ENCODE measurements at places on chromosomes 6 and 20.
A peak's percentile ranks its signal among the peaks of the same experiment; 100 is the strongest.

GRCh38 chr6:90251295-90251992, 45.2 kb downstream of the BACH2 start:
- no peak for DNase-seq

GRCh38 chr6:30326526-30327231, at the start of gene TRIM39:
TRIM39 (plus strand) TSS chr6:30326927; CDS start chr6:30329318, 2,391 bp downstream.
- peak; percentile 88 for DNase-seq

DNA sequence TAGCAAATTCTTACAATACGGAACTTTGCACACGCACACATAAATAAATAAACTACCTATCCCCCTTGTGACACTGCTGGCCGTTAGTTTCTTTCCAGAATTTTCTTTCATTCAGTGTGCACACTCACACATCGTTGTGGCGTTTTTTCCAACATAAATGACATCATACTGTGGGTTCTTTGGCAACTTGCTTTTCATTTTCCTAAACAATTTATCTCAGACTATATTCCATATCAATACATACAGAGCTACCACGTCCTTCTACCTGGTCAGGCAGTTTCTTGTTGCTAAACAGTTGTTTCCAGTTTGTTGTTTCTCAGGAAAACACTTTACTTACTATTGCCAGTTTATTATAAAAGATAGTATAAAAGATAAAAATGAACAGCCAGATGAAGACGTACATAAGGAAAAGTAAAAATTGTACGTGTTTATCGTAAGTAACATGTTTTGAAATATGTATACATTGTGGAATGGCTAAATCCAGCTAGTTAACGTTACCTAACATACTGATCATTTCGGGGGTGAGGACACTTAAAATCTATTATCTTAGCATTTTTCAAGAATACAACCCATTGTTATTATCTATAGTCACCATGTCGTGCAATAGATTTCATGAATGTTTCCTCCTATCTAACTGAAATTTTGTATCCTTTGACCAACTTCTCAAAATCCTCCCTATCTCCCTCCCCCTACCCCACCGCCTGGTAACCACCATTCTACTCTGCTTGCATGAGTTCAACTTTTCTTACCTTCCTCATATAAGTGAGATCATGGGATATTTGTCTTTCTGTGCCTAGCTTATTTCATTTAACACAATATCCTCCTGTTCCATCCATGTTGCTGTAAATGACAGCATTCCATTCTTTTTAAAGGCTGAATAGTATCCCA, 1.2 kb upstream of the TP53RK start:
- DNase-seq: no peak

DNA sequence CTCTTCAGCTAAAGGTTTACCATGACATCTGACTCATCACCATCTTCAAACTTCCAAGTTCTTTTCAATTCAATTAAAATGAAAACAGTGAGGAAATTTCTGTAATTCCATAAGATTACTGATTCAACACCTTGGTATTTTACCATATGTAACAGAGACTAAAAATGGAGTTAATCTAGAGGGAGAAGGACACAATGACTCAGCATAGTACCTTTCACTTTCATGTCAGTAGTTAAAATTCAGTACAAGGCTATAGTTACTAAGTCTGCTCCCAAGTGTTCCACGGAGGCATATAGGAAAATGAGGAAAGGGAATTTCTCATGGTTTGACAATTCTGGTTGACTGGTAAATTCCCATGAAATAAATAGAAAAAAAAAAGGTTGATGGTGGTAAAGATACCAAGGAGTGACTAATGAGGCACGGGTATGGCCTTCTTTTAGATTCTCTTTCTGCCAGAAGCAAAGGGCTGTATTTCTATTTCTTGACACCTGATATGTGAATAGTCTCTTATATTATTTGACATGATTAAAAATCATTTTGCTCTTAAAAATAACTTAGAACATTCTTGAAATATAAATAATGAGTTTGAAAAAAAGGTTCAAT, 526.7 kb upstream of the ADGRB3 start:
- DNase-seq: no peak

DNA sequence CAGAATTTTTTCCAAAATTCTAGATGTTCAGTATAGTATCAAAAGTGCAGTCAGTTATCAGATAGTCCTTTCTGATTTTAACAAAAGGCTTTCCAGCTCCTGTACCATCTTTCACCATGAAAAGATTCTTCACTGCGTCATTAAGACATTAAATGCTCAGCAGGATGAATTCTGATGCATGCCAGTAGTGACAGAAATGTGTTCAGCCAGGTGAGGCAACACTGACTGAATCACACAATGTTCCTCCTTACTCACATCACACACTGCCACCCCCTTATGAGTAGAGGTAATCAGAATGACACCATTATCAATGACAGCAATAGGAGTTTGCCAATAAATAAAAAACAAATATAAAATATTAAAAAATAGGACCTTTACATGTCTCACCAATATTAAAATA, 426.6 kb upstream of the PLCB4 start:
- DNase-seq: no peak

DNA sequence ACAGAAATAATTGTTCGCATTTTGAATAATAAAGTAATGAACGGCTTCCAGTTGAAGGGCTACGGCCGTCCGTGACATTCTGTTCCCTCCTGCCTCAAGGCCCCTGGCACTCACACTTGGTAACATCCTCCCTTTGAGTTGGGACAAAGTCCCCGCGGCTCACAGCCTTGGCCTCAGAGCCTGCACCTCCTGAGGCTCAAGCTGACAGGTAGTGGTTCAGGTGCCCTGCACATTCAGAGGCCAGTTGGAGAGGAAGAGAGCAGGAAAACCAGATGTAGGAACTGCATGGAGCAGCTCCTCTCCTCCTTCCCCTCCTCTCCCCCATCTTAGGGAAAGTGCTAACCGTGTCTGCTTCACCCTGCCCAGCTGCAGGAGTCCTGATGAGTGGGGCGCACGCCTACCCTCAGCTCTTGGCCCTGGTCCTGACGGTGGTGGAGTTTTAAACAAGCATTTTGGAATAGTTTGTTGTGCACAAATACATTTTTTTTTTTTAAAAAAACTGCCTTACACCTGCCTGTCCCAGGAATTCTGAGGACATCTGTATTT, 393.1 kb downstream of the SMOC2 start:
- DNase-seq: no peak

GRCh38 chr6:136749359-136749997, 42.8 kb downstream of the MAP3K5 start:
- no peak for DNase-seq

DNA sequence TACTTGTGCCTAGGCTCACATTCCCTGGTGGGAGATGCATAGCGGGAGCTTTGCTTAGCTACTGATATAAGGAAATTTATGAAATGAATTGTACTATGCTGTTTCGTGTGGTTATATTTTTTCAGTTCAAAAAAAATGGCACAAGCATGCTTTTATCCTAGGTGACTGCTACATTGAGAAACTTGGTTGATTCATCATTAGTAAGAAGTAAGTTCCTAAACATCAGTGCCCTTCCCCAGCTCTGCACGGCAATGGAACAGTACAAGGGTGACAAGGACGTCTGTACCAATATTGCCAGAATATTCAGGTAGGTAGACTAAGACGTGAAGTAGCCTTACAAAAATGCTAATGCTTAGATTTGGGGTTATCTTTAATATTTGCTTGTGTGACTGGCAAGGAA, 79.7 kb downstream of the ARMC2 start:
- DNase-seq: no peak

- DNase-seq: no peak
Observed at GRCh38 chr20:61886721-61887595, 178.7 kb downstream of the TAF4 start.

DNA sequence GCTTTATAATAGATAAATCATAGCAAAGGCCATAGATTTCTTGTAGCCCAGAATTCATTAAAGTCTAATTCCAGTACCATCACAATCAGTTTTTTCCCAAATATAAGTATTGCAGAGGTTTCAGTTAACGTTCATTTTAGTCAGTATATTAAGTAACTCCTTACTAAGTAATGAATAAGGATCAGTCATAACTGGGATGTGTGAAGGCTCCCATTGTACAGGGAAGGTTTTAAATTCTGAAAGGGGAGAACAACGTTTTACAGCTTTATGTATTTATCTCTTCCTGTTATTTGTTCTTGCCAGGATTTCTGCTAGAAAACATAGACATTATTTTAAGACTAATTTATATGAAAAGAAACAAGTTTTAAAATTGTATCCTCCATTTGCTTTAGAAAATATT, 215.5 kb upstream of the LAMP5 start:
- no peak for DNase-seq

DNA sequence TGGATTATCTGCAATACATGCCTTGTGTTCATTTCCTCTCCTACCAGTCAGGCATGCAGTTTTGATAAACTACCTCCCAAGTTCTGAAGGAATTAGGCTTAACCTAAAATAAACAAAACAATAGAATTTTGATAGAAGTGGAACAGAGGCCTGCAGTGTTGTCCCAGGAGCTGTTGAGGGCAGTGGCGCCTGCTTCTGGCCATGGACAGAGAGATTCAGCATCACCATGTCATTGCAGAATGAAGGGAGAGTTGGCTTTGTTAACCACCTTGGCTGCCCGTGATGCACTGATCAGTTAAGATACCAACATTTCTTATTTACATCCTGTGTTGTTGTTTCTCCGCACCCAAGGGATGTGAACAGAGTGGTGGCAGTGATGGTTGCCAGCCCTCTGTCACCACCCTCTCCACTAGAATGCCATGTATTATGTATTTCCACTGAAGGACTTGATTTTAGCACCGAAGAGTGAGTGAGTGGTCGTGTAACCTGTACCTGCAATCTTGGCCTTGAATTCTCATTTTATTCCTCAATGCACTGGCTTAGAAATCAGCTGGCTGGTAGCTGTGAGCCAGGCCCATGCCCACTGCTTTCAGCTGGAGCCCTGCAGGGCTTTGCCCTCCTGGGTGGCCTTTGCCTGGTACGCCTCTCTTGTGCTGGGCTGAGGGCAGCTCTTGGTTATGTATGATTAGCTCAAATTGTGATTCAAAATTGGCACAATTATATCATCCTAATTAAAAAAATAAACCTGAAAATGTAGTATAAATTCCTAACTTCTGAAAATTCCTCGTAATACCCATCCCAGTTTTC, 56.5 kb downstream of the SHLD1 start:
- no peak for DNase-seq

DNA sequence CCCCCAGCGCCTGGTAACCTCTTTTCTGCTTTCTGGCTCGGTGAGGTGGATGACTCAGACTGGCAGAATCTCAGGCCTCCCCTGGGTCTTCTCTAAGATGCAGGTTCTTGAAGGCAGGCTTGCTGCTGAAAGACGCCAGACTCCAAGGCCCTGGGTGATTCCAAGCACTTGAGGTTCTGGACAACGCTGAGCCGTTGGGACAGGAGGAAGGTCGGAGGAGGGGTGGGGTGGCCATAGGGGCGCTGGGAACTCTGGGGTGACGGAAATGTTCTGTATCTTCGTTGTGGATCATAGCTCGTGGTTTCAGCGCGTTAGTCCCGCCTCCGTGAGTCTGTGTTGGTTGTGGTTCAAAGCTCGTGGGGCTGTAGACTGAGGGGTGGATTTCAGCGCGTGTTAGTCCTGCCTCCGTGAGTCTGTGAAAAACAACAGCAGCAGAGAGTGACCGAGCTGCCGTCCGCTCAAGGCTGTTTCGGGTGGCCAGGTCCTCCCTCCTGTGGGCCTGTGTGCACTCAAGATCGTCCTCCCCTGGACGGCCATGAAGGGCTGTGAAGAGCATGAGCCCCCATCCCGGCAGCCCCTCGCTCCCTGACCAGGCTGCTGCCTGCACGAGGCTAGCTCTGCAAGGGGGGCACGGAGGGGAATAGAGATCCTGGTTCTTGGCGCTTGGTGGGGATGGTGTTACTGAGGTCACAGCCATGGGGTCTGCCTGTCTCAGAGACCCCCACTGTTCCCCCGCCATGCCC, 7.7 kb downstream of the NTSR1 start:
- no peak for DNase-seq

GRCh38 chr6:19988555-19988954, 151.4 kb downstream of the ID4 start:
- no peak for DNase-seq

DNA sequence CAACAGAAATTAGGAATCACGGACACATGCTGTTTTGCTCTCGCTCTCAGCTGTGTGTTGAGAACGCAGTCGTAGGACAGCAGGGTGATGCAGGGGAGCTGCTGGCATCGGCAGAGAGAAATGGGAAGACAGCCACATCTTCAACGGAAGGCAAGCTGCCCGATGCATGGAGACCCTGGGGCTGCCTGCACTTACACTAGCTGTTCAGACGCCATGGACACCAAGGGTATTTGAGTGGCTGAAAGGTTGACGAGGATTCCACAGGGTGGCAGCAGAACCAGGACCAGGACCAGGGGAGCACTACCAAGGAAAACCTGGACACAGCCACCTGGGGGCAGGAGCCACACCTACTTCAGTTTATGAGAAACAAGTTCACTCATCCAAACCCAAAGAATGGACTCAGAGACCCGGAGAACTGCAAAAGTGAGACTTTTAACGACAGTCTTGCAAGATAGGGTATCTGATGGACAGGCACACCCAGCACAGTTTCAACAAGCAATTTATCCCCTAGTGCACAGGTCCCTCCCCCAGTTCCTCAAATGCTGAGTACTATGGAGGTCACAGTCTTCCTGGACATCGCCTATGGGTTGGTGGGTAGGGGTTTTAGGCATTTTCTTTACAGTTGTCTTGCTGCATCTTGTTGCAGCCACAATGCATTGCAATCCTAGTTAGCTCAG, 56.3 kb upstream of the ENTPD6 start:
- no peak for DNase-seq

- no peak for DNase-seq
Observed at GRCh38 chr6:21639316-21639715, 45.8 kb downstream of the SOX4 start.

DNA sequence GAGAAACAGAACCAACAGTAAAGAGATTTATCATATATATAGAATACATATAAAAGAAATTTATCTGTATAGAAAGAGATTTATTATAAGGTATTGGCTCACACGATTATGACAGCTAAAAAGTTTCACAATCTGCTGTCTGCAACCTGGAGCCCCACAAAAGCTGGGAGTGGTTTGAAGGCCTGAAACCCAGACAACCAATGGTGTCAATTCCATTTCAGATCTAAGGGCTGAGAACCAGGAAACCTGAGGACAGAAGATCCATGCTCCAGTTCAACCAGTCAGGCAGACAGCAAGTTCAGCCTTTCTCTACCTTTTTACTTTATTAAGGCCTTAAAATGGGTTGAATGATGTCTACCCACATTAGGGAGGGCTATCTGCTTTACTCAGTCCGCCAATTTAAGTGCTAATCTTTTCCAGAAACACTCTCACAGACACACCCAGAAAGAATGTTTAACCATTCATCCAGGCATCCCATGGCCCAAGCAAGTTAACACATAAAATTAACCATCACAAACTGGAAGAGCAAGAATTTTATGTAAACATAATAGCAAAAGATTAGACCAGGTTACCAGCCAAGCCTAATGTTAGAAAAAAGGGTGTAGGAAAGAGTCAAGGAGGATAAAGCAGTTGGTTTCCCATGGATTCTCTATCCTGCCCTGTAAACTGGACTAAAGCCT, 170.9 kb downstream of the FUT9 start:
- no peak for DNase-seq

All from transverse colon (tissue), 4 donors.